ENCODE measurements at places on chromosomes 1 and 21.

DNA sequence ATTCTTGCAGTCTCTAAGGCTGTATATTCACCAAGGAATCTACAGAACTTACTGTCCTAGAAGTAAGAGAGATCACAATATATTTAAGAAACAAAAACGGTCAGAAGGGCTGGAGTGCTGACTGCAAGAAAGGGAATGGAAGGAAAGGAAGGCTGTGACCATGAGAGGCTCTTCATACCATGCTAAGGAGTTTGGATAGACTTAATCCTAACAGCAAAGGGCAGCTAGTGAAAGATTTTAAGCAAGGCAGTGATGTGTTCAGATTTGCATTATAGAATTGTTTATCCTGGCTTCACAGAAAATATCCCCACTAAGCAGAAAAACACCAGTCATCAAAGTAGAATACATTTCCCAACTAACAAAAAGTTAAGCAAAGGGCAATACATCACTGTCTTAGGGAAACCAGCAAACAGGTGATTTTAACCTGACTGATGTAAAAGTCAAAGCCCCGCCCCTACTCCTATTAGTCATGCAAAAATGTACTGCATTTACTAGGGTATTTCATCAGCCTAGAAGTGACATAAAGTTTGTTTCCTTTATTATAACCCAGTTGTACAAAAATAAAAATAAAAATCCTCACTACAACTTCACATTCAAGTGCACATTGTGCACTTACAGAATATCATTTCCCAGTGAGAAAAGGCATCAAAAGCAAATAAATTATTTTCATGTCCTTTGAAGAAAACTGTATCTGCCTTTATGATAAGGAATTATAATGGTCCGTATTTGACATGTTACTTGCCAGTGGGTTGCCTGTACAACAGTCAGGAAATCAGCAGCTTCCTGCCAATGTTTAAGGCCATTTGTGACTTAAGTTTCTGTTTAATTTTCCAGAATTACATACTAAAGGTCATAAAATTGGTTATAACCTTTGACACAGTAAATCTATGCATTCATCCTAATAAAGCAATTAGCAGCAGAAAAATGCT, 17.2 kb downstream of the JAK1 start:
- no peak for DNase-seq

- DNase-seq = no peak
These were observed 182.1 kb upstream of the ADAMTS5 start for GRCh38 chr21:27149034-27149433.

GRCh38 chr1:204841798-204842197, 28.9 kb upstream of the NFASC start:
- DNase-seq = no peak

- no peak for DNase-seq
These were observed 34.9 kb upstream of the GADD45A start for GRCh38 chr1:67650061-67650460.

DNA sequence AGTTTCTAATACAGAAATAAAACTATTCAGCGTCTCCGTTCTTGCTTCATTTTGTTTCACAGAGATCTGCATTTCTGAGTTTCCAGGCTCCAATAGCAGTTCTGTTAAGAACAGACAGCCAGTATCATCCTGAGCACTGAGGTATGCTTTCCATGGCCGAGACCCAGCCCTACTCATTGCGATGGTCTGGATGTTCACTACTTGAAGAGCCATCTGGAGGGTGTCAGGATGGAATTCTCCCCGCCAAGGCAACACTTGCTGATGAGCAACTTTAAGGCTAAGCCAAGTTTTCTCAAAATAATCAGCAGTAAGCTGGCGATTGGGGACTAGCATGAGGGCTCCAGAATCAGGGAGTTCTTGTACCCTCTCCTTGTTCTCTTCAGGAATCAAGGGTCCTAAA, 7.7 kb upstream of the BCL2L15 start:
- DNase-seq = no peak

GRCh38 chr1:69920426-69920825, 285.0 kb downstream of the LRRC40 start:
- DNase-seq = no peak

GRCh38 chr1:56156971-56157876, 422.1 kb downstream of the PLPP3 start:
- no peak for DNase-seq

GRCh38 chr1:115458426-115459114, 120.5 kb upstream of the NGF start:
- DNase-seq = no peak

- DNase-seq = no peak
These were observed 90.1 kb downstream of the TMEM53 start for GRCh38 chr1:44584167-44584566.

DNA sequence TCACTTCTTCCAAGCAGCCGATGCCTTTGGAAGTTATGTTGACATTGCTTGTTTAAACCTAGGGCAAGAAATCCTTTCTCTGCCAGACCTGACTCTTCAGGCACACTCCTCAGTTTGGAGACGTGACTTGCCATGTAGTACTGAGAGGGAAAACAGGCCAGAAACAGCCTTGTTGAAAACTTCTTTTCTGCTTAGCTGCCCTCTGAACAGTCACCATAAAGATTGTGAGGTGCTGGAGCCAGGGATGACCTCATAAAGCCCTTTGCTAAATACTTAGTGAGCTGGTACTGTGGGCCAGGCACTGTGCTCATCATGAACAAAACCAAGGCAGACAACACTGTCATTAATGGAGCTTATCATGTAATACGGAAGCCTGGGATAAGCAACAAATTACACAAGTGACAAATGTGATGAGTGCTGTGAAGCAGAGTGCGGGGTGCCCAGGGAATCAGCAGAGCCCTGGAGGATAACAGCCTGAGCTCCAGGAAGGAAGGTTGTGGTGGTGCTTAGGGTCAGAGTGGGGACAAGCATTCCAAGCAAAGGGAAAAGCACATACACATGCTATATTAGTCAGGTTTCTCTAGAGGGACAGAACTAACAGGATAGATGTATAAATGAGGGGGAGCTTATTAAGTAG, 42.4 kb downstream of the MTARC1 start:
- no peak for DNase-seq

DNA sequence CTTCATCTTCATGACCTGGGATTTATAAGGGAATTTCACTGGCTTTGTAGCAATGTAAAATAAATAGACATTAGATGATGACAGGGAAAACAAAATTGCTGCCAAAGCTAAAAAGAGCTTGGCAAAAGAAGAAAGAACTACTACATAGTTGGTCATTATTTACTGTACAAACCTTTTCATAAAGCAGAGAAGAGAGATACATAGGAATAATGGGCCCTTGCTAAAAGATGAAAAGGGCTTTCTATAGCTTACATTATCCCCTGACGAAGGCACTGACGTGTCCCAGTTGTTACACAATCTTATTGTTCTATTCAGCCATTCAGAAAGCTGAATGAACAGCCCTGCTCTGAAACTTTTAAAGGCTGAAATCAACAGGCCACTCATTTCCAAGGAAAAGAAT, 57.1 kb downstream of the ZC3H11B start:
- DNase-seq = peak; percentile 97

GRCh38 chr1:154831462-154831861, 38.6 kb downstream of the KCNN3 start:
- no peak for DNase-seq
